NCI-H2029 (cell line): ENCODE measurements at places on chromosomes 13 and 19.

GRCh38 chr13:114031631-114032030 is 57.8 kb upstream of the C13orf46 start:
- no peak for DNase-seq

- no peak for DNase-seq
These were observed 382.8 kb upstream of the ZNF507 start for GRCh38 chr19:31962561-31962996.

- DNase-seq, result peak; percentile 49
These were observed at the start of gene DLL3 for GRCh38 chr19:39498798-39499642. Gene DLL3 (plus strand): TSS chr19:39498947. CDS start chr19:39498975, 28 bp downstream.

GRCh38 chr19:8148410-8149260 is 757 bp downstream of the FBN3 start:
- peak; percentile 76 for DNase-seq

- DNase-seq, result peak; percentile 1
These were observed at the start of gene FCGBP for GRCh38 chr19:39934584-39935363. Gene FCGBP (minus strand): TSS chr19:39934634.

- DNase-seq, result no peak
These were observed 7.3 kb downstream of the FXYD3 start for GRCh38 chr19:35122687-35123551.

- no peak for DNase-seq
These were observed 3.6 kb upstream of the CD37 start for GRCh38 chr19:49331616-49332055.

- no peak for DNase-seq
These were observed 2.5 kb downstream of the SLC1A5 start for GRCh38 chr19:46785980-46786235.

DNA sequence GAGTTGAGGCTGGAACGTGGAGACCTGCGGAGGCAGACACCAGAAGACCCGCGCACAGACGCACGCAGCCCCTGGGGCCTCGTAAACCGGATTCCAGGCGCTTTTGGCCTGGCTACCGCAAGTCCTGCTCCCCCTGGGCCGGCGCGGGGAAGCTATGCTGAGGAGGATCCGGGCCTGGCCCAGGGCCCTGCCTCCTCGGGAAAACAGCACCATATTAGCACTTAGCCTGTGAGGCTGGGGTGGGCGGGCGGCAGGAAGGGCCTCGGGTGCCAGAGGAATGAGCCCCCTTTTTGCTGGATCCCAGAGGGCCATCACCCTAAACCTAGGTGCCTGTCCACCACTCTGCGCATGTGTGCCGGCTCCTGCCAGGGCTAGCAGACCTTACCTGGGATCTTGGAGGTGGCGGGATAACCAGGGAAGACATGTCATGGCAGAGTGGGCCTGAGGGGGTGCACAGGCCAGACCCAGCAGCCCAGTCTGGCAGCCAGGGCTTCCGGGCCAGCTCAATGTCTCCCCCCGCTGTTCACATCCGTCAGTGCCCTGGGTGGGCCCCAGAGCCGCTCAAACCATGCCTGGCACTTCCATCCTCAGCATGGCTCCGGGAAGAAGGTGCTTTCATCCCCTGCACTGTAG is 7.3 kb downstream of the ELOF1 start:
- no peak for DNase-seq

DNA sequence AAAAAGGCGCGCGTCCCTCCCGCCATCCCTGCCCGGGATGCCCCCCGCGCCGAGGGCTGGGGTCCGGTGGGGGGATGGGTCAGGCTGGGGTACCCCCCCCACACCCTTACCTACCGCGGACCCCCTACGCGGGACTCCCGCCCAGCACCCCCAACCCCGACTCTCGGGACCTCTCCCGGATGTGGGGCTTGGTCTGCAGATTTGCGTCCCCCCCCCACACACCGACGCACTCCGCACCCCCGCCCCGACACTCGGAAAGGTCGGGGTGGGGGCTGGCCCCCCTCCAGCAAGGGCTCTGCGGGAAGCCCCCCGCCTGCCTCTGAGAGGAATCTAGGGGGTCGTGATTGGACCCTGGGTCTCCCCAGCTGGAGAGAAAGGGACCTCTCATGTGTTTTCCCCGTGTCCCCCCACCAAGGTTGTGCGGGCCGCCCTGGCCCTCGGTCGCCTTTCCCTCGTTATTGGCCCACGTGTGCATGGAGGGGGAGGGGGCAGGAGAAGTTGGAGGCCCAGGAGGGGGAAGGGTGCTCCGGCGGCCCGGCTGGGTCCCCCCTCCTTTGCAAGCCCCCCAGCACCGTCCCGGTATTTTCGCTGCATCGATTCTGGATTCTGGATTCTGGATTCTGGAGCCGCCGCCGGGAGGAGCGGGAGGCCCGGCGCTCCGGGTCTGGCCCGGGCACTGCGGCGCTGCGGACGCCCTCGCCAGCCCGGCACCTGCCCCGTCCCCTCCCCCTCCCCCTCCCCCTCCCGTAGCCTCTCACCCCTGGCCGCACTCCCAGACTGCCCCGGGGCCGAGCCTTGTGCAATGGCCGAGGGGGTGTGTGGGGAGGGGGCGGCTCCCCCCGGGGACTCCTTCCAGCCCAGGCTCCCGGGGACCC is 607 bp downstream of the NFIC start:
- no peak for DNase-seq

DNA sequence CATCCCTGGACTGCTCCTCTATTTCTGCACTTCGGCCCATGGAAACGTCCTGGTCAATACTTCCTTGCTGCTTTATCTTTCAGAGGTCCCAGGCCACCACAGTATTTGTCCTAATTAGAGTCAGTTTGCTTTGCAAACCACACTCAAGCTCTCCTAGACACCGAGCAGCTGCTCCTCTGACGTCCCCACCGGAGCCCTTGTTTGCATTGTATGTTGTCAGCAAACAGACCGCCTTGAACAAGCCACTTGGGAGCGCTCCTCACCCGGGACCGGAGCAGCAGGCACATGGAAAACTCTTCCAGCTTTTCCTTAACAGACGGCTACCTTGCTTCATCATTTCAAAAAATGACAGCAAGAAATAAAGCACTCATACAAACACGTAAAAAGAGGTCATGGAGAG is 51.5 kb upstream of the GTF3A start:
- peak; percentile 90 for DNase-seq

DNA sequence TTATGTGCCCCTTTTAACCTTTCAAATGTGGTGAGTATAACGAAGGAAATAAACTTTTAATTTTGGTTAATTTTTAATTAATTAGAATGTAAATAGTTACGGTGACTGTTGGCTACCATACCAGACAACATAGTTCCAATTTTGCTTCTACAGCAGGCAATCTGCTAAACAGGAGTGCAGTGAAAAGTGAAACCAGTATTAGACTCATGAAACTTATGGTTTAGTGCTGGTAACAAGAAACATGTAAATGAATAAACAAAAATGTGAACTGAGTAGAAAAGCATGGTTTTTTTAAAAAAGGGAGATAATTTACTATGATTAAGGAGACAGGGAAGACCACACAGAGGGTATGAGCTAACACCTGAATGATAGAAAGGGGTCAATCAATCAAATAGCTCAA is 478.4 kb downstream of the PCDH9 start:
- no peak for DNase-seq

DNA sequence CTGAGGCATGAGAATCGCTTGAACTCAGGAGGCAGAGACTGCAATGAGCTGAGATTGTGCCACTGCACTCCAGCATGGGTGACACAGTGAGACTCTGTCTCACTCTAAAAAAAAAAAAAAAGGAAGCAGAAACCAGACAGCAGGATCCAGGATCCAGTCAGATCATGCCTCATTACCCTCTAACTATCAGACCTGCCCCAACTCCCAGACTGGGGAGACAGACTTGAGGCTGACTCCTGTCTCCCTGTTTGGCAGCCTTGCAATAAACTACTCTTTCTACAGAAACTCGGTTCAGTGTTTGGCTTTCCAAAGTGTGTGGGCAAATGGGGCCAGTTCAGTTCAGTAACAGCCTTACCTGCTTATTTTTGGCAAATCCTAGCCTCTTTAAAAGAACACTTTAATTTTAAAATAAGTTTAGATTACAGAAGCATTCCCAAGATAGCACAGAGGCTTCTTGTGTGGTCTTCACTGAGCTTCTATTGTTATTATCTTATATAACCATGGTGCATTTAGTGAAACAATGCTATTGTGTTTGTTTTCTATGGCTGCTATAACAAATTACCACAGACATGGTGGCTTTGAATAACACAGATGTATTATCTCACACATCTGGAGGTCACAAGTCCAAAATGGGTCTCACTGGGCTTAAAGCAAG is 18.5 kb downstream of the RASL11A start:
- DNase-seq, result no peak

DNA sequence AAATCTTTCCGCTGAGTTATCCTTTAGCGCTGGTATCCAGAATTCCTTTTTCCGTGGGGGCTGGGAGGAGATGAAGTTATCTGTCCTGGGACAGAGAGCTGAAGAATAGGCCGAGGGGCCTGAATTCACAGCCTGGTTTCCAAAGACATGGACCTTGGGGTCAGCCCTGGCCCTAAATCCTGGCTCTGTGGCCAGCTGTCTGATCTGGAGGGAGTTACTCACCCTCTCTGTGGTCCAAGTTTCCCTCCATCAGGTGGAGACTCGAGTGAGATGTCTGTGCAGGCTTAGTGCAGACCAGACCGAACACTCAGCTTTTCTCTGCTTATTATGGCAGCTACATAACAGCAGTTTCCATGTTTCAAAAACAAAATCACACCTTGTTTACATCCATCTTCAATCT is 59.6 kb downstream of the CDADC1 start:
- no peak for DNase-seq

- no peak for DNase-seq
These were observed 61.9 kb downstream of the TNFRSF19 start for GRCh38 chr13:23632048-23632582.

GRCh38 chr13:50529154-50529882 is 314.2 kb downstream of the DLEU7 start:
- no peak for DNase-seq

DNA sequence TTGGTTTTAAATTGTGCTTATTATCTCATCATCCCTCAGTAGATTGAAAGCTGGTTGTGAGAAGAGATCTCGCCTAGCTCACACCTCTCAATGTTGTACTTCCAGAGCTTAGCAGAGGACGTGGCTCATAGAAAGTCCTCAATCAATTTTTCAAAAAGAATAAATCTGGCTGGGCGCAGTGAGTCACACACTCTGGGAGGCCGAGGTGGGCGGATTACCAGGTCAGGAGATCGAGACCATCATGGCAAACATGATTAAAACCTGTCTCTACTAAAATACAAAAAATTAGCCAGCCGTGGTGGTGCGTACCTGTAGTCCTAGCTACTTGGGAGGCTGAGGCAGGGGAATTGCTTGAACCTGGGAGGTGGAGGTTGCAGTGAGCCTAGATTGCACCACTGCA is 4.7 kb upstream of the ASF1B start:
- DNase-seq, result no peak

DNA sequence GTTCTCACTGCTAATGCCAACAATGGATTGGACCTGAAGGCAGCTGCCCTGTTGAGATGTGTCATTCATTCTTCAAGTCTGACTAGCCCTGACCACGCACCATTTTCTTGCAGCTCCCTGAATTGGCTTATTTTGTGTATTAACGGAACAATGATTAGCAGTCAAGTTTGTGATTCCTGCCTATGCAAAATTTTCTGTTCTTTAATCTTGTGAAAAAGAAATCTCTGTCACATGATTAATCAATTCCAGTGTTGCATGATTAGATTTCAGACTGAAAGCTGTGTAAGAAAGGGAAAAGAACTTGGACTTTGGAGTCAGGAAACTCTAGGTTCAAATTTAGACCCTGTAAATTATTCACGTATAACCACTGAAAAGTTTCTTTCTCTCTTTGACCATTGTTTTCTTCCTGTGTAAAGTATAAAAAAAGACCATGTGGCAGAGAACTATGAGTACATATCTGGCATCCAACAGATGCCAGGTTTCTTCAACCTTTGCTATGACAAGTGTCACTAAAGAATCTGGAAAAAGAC is 64.5 kb upstream of the SLC10A2 start:
- no peak for DNase-seq

DNA sequence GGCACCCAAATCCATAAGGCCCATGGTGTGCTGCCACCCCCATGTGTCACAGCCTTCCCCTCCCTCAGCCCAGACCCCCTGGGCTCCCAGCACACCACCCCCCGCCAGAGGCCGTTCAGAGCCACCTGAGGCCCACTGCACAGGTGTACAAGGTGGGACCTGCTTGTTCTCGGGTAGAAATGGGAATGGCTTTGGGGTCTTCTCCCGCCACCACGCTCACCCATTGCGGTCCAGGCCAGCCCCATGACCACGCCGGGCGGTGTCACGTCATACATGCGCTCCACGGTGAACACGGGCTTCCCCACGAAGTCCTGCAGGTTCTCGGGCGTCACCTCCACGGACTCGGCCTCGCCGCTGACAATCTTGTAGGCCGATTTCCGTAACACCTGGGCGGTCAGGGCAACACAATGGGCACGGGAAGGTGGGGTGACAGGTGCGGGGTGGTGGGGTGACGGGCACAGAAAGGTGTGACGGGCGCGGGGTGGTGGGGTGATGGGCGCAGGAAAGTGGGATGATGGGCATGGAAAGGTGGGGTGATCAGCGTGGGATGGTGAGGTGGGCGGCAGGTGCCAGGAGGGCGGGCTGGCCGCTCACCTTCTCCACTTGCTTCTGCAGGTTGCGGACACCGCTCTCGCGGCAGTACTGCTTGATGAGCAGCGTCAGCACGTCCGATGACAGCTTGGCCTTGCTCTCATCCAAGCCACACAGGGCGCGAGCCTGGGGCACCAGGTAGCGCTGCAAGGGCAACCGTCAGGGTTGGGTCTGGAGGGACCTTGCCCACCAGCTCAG is 4.3 kb downstream of the RPL36 start:
- DNase-seq, result no peak

- DNase-seq, result no peak
These were observed 184.4 kb upstream of the HTR2A start for GRCh38 chr13:47081246-47081645.

- no peak for DNase-seq
These were observed 590.8 kb upstream of the SPRY2 start for GRCh38 chr13:80931766-80932165.

- no peak for DNase-seq
These were observed 13.8 kb downstream of the MARK4 start for GRCh38 chr19:45264781-45265317.

DNA sequence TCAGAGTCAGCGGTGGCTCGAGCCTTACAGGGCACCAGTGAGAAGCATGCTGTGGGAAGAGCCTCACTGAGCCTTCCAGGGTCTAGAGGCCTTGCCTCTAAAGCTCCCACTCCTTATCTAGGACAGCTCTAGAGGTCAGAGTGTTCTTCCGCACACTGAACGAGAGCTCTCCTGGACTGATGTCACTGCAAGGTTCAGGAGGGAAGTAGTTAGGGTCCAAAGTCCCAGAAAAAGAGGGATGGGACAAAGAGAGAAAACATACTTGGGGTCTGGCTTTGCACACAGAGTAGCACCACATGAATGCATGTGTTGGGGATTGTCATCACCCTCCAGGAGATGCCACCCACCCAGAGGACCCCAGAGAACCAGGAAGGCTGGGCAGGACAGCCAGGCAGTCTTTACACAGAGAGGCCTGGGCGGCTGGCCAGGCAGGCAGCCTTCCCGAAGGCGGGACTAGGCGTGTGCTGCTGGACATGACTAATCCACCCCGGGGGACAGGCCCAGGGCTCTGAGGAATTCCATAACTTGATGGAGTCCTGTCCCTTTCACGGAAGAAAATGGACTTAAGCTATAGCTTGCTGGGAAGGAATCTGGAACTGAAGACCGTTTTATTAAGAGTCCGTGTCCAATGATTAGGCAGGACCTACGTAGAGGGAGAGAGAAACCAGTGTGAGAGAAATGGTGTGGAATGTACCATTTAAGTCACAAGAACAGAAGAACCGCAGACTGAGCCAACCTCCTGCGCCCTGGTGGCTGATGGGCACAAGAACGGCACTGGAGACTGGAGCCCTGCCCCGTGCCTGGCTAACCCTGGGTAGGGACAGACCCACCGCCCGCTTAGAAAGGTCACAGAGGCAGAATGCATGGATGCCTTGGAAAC is 16.6 kb upstream of the EPHX3 start:
- no peak for DNase-seq

- DNase-seq, result no peak
These were observed 11.4 kb downstream of the PCCA start for GRCh38 chr13:100100115-100100879.
